ENCODE measurements at places on chromosomes 12 and 14.

DNA sequence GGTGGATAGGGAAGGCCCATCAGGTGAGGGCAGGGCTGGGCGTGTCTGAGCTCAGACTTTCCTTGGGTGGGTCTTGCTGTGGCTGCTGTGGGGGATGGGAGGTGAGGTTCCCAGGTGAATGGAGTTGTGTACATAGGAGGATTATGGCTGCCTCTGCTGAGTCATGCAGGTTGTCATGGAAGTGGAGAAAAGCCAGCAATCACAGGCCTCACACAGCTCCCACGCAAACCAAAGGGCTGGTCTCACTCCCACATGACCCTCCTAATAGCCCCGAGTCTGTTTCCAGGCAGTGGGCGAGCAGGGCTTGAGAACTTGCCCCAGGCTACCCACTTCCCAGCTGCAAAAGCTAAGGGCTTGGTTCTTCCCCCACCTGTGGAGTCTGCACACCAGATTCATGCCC, 149.5 kb downstream of the IPO8 start:
- no peak for DNase-seq

DNA sequence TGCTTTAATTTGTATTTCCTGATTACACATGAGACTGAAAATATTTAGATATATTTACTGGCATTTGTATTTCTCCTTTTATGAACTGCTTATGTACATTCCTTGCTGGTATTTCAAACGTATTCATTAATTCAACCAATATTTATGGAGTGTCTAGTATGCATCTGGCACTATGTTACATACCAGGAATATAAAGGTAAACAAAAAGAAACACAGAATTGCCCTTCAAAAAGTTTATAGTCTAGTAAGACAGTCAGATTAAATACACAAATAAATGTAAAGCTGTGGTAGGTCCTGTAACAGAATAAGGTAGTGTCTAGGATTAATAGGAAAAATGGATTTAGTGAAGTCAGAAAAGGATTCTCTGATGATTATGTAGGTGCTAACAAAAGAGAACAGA, 87.5 kb downstream of the PPP1R12A start:
- DNase-seq, result no peak

DNA sequence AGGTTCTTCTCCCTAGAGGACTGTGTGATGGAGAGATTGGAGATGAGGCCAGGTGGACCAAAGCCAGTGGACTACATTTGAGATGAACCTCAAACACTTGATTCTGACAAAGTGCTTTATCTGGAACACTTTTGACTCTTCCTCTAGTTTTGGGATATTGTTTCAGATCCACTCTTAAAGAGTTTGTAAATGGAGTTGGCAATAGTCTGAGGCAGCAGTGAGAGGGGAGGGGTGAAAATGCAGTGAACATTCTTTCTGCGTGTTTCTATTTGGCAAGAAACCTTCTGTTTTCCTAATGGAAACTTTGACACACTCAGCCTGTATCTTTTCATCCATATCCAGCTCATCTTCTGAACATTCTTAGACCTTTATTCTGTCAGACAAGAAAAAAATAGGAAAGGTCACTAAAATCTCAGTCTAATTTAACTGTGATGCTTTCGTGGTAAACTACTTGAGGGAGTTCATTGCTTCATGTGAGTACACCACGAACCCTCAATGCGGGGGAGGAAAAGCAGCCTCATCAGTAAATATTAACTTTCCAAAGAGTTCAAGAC, 57.4 kb upstream of the KCNJ8 start:
- DNase-seq, result peak; percentile 24

GRCh38 chr12:906062-906585, 43.4 kb downstream of the RAD52 start:
- DNase-seq, result no peak

- peak; percentile 58 for DNase-seq
Observed at GRCh38 chr12:48160807-48161206, 3.5 kb upstream of the ASB8 start.

GRCh38 chr12:18861287-18861858, 123.5 kb downstream of the CAPZA3 start:
- no peak for DNase-seq

DNA sequence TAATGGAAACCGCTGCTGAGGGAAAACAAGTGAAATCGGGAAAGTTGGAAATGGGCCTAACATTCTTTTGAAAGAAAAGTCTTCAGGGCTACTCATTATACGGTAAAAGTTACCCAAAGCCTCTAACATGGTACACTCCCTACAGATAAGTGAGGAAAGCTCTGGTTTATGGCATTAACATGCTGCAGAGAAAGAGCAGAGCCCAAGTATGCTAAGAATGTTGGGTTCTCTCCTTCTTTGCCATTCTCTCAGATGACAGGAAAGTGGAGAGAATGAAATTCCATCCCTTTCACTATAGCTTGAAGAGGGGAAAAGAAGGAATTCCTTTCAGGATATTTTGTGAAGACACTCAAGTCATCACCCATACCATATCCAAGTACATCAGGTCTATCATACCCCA, 348.0 kb downstream of the SEC23A start:
- DNase-seq, result no peak

GRCh38 chr12:105337391-105337790, 6.9 kb downstream of the C12orf75 start:
- DNase-seq, result no peak

GRCh38 chr14:99077076-99077843, 194.7 kb downstream of the BCL11B start:
- no peak for DNase-seq

GRCh38 chr12:54959291-54960018, 25.1 kb downstream of the TESPA1 start:
- DNase-seq, result no peak

DNA sequence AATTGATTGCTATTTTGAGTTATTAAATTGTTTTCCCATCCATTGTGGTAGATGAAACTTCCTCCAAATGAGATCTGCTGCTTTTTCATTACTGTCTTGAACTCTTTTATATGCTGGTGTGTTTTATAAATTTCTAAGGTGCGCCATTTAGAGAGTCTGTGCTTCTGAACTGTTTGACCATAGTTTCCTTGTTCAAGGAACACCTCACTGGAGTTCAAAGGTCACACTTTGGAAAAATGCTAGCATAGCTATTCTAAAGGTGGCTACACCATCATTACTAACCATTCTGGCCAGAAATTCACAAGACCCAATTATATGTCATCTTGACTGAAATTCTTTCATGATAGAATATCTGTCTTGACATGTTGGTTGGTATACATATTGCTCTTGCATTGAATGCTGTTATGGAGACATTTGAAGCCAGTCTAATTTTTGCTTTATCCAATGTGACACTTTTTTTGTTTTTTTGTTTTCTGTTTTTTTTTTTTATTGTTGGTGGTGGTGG, 269.5 kb downstream of the PAWR start:
- DNase-seq, result no peak

DNA sequence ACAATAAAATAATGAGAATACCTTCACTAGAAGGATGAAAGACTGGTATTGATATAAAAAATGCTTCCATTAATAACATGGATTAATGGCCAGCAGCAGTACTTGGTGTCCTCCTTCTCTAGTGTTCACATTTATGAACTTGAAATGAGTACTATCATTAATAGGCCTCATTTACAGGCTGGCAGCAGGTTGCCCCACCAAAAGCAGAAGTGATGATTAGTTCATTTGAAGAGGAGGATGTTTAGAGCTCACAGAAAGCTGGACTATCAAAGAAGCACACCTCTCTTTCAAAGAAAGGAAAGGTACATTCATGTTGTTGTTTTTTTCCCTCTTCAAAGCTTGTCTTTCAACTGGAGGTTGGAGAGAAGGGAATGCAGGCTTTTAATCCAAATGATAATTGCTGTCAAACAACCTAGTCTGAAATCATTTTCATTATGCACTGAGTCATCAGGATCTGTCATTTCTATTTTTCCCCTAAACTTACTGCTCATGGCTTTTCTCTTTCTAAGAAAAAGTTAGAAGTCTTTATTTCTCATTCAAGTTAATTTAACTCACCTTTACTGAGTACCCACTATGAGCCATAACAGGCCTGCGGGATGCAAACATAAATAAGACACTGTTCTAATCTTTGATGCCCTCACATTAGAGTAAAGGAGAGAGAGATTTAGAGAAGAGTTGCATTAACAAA, 157.9 kb upstream of the GRIP1 start:
- no peak for DNase-seq

GRCh38 chr14:95951359-95951758, 74.7 kb downstream of the TUNAR start:
- DNase-seq, result no peak

- no peak for DNase-seq
Observed at GRCh38 chr12:104514092-104514810, 57.5 kb downstream of the CHST11 start.

GRCh38 chr12:110001596-110001995, 2.4 kb downstream of the ANKRD13A start:
- DNase-seq, result no peak

DNA sequence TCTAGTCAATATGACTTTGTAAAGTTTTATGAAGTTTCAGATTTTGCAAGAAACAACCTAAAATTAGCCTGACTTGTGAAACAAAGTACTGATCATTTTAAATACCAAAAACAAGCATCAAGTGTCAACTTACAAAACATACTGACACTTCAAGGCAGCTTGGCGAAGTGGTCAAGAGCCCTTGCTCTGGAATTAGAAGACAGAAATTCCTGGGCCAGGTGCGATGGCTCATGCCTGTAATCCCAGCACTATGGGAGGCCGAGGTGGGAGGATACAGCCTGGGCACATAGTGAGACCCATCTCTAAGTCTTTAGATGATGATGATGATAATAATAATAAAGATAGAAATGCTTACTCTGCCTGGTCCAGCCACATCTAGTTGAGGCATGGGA, 45.4 kb upstream of the NR2C1 start:
- no peak for DNase-seq

- no peak for DNase-seq
Observed at GRCh38 chr14:72683787-72684186, 210.1 kb downstream of the DPF3 start.

GRCh38 chr14:58972233-58973017, 216.0 kb upstream of the DAAM1 start:
- no peak for DNase-seq

DNA sequence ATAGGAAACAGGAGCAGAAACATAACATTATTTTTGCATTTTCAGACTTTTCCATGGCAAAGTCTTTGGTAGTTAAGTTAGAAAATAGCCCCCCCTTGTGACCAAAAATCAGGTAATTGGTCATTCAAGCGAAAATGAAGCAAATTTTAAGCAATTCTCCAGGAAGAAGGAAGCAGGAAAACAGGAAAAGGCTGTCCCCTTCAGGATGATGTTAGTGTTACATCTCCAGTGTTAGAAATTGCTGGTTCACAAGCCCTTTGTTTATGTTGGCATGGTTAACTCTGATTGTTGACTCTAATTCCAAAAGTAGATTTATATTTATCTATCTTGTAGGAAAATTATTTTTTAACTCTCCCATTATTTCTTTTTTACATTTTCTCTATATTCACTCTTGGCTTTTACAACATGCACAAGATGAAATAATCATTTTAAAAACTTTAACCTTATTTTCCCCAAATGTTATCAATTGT, 18.8 kb upstream of the GAS2L3 start:
- DNase-seq, result no peak

GRCh38 chr14:61588419-61588901, 106.9 kb upstream of the HIF1A start:
- DNase-seq, result no peak

- DNase-seq, result no peak
Observed at GRCh38 chr12:6096527-6096926, 27.9 kb downstream of the VWF start.

DNA sequence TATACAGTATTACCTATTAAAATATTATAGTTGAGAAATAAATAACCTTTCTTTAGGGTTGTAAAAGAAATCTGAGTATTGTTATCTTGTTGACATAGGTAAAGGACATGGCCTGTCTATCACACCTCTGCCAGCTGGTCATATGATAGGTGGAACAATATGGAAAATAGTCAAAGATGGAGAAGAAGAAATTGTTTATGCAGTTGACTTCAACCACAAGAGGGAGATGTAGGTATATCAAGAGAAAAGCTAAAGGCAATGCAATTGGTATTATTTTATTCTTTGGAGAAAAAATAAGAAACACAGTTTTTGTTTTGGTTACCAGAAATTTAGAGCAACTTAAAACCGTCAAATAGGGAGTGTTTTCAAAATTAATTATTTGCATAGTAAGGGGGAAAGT, 13.5 kb downstream of the CPSF2 start:
- no peak for DNase-seq

- DNase-seq, result no peak
Observed at GRCh38 chr12:132291402-132292175, 37.8 kb downstream of the GALNT9 start.

GRCh38 chr12:117850048-117850447, 118.7 kb downstream of the KSR2 start:
- no peak for DNase-seq

GRCh38 chr14:84181072-84181471, 1348.9 kb upstream of the FLRT2 start:
- DNase-seq, result no peak

- DNase-seq, result no peak
Observed at GRCh38 chr14:96256407-96256806, 397 bp downstream of the BDKRB1 start.

- peak; percentile 14 for DNase-seq
Observed at GRCh38 chr12:95700316-95700785, 90.2 kb downstream of the NTN4 start.

DNA sequence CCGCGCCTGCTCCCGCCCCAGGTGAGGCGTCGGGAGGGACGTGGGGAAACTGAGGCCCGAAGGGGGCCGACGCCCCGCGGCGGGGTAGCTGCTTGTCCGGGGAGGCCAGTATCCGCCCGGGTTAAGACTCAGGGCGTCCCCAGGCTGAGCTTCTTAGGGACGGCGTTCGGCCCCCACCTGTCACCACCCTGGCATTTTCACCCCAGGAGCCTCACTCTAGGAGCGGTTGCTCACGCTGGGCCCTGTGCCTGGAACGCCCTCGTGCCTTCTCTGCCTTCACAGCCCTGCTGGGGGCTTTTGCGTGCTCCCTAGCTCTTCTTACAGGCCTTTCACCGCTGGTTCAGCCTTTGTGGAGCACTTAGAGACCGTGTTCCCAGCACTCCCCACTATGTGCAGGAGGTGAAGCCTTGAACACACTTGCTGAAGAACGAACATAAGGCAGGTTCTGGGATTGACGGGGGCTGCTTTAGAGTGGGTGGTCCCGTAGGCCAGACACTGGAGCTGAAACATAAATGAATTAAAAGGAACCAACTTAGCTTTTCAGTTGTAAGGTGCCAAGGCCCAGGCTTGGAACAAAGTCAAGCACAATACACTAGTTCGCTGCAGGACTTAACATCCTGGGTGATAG, 601 bp downstream of the ZNF839 start:
- DNase-seq, result peak; percentile 40

- DNase-seq, result no peak
Observed at GRCh38 chr14:97975962-97976361, 1178.8 kb downstream of the VRK1 start.

DNA sequence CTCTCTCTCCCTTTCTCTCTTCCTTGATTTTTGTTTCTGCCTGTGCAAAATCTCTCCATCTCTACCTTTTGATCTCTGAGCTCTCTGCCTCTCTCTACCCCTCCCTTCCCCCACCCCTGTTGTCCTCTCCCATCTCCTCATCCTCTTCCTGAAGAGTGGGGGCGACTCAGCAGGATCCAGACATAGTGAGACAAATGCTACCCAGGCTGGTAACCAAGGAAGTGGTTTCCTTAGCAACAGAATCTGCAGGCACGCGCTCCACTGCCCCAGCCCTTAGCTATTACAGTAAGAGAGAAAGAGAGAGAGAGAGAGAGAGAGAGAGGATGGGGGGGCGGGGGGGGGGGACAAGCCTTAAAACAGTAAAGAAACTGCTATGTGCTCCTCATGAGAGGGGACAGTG, 85.6 kb downstream of the CMKLR1 start:
- no peak for DNase-seq

- DNase-seq, result no peak
Observed at GRCh38 chr14:30389877-30390385, 169.0 kb upstream of the G2E3 start.

GRCh38 chr12:64193931-64194330, 28.2 kb downstream of the KICS2 start:
- no peak for DNase-seq
